ENCODE measurements at places on chromosomes 12 and 14. TPM values are rescaled to one million over a fixed set of nuclear protein-coding genes. Genes with fewer than 3 reads are reported as not detected.

The COL2A1 gene
- 6.7 TPM for total RNA-seq

The ACRBP gene
- 0.77 TPM for total RNA-seq

The ASB8 gene
- total RNA-seq = 34.4 TPM

GRCh38 chr12:90062799-90063198, 354.2 kb upstream of the ATP2B1 start:
- peak; percentile 30 for DNase-seq

Data from PC-3 (cell line).